ENCODE measurements at places on chromosomes 11 and 22. TPM values are rescaled to one million over a fixed set of nuclear protein-coding genes. Genes with fewer than 3 reads are reported as not detected.

- no peak for DNase-seq
Observed at GRCh38 chr11:28274216-28274615, 166.0 kb downstream of the METTL15 start.

GRCh38 chr11:134157451-134157850 is 66.3 kb downstream of the NCAPD3 start:
- DNase-seq, result no peak

DNA sequence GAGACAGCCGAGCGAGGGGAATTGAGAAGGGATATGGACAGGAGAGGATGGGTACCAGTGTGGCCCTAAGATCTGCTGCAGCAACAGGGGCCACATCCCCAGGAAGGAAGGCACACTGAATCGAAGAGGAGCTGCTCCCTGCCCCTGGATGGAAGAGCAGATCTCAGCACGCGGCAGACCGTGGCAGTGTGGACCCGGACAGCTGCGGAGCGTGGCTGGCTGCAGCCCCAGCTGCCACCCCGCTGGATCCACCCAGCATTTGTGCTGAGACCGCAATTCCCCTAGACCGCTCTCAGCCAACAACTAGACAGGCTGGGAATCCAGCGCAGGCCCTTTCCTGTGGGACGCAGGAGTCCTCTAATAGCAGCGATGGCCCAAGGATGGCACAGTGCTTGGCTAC is 94.7 kb downstream of the NECTIN1 start:
- no peak for DNase-seq

The H19 gene
- 39.8 TPM for total RNA-seq

The CADM1 gene
- total RNA-seq, result 5.3 TPM

GRCh38 chr22:47172771-47173534 is 410.5 kb downstream of the TBC1D22A start:
- DNase-seq, result no peak

DNA sequence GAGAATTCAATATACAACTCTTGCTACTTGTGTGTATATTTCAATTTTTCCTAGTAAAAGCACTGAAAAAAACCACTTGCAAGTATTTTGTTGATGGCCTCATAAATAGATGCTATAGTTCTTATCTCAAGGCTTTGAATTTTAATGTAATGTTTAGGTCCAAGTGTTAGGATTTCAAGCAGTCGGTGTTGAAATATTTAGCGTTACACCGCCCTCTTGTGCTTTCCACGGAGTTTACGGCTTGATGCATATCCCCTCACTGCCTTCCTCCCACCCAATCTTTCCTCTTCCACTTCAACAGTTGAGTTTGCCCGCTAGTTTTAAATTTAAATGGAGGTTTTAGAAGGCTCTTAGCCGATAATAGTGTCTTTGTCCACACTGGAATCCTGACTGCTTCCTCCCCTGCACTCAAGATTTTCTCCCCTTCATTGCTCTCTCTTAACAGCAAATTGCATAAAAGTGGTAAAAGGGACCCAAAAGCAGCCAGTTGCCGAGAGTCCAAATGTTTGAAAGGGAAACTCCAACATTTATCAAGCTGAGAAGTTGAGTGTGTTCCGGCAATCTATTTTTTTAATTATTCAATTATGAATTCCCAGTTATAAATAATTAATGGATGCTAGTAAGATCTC is 25.9 kb upstream of the HTATIP2 start:
- no peak for DNase-seq

DNA sequence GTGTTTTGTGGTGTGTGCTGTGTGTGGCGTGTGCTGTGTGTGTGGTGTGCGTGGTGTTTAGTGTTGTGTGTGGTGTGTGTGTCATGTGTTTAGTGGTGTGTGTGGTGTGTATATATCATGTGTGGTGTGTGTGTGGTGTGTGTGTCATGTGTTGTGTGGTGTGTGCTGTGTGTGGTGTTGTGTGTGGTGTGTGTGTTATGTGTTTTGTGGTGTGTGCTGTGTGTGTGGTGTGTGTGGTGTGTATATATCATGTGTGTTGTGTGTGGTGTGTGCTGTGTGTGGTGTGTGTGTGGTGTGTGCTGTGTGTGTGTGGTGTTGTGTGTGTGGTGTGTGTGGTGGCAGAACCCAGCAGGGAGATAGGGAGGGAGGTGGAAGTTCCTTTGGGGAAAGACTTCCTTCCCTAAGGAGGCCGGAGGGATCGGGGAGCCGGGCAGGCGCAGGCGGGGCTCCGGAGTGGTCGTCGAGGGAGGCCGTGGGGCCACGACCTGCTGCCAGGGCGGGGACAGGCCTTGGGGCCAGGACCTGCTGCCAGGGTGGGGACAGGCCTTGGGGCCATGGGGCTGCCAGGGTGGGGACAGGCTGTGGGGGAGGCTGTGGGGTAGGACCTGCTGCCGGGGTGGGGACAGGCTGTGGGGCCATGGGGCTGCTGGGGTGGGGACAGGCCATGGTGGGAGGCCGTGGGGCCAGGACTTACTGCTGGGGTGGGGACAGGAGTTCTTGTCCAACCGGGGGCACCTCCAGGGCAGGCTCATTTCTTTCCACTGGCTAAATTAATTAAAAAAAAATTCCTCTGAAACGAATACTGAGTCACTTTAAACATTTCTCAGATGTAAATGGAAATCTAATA is 15.2 kb downstream of the PIM3 start:
- peak; percentile 17 for DNase-seq

The UNC93B1 gene
- total RNA-seq, result 63.7 TPM

- DNase-seq, result no peak
Observed at GRCh38 chr11:105489446-105489845, 120.4 kb upstream of the GRIA4 start.

- no peak for DNase-seq
Observed at GRCh38 chr11:91778758-91779157, 445.9 kb upstream of the FAT3 start.

The DGAT2 gene
- 134 TPM for total RNA-seq

- no peak for DNase-seq
Observed at GRCh38 chr11:57095417-57095816, 86.3 kb upstream of the LRRC55 start.

- peak; percentile 49 for DNase-seq
Observed at GRCh38 chr11:65429068-65429681, 6.6 kb downstream of the NEAT1 start.

The CCDC117 gene
- 33.5 TPM for total RNA-seq

DNA sequence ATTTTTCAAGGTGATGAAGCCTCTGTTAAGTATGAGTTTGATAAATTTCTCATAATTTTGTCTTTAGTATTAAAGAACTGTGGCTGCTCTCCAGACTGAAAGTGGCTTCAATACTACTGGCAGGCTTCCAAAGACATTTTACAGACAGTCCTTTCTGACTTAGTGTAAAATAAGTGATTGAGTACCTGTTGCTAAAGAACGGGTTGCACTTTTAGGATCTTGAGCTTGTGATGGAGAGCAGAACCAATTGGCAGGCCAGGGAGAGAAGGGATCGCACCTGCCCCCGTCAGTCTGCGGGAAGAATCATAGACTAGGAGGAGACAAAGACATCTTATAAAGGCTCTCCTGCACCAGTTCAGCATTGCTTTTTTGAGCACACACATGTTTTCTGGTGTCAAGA is 4.4 kb downstream of the NCAM1 start:
- DNase-seq, result no peak

DNA sequence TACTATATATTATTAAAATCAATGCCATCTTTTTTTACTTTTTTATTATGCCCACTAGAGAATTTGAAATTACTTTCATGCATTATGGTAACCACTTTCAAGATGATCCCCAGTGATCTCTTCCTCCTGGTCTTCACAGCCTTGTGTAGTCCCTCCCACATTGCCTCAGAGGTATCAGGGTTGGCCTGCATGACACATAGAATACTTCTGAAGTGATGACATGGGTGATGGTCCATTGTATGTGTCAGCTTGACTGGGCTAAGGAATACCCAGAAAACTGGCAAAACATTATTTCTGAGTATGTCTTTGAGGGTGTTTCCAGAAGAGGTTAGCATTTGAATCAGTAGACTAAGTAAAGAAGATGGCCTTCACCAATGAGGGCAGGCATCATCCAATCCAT is 14.2 kb upstream of the ISX start:
- DNase-seq, result no peak

GRCh38 chr11:75427181-75427580 is 5.8 kb downstream of the KLHL35 start:
- no peak for DNase-seq

DNA sequence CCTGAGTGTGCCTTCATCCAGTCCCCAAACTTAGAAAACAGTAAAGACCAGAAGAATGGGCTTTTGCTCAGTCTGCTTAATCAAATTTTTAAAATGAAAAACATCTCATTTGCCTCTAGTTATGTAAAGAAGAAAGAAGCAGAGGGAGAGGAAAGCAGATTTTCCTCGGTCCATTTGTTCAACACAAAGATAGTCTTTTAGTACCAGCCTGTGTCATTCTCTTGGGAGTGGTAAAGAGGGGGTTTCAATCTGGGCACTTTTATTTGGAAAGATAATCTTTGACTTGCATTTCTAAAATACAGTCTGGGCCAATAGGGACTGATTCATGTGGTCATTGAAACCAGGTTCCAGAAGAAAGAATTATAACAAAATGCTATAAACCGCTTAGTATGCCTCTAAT is 29.5 kb downstream of the KREMEN1 start:
- DNase-seq, result no peak

The MYO7A gene
- total RNA-seq, result 4.3 TPM

- DNase-seq, result no peak
Observed at GRCh38 chr11:13993096-13993765, 30.7 kb downstream of the SPON1 start.

- DNase-seq, result no peak
Observed at GRCh38 chr22:38314933-38315822, 2.1 kb downstream of the CSNK1E start.

The OSM gene
- 2.5 TPM for total RNA-seq

The RAB38 gene
- 14.8 TPM for total RNA-seq

DNA sequence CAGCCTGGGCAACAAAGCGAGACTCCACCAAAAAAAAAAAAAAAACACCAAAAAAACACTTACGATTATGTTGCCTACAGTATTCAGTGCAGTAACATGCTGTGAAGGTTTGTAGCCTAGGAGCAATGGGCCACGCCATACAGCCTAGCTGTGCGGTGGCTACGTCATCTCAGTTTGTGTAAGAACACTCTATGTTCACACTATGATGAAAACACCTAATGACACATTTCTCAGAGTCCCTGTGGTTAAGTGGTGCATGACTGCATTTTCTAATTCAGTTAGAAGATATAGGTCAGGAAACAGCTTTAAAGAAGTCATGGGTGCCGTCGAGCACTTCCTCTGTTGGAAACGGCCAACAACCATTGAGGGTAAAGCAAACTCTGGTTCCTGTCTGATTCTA is 75.7 kb upstream of the ANO1 start:
- no peak for DNase-seq

The DRD4 gene
- total RNA-seq, result 0.29 TPM

- no peak for DNase-seq
Observed at GRCh38 chr11:11074686-11075335, 217.0 kb upstream of the ZBED5 start.

The C11orf42 gene
- total RNA-seq, result not detected

DNA sequence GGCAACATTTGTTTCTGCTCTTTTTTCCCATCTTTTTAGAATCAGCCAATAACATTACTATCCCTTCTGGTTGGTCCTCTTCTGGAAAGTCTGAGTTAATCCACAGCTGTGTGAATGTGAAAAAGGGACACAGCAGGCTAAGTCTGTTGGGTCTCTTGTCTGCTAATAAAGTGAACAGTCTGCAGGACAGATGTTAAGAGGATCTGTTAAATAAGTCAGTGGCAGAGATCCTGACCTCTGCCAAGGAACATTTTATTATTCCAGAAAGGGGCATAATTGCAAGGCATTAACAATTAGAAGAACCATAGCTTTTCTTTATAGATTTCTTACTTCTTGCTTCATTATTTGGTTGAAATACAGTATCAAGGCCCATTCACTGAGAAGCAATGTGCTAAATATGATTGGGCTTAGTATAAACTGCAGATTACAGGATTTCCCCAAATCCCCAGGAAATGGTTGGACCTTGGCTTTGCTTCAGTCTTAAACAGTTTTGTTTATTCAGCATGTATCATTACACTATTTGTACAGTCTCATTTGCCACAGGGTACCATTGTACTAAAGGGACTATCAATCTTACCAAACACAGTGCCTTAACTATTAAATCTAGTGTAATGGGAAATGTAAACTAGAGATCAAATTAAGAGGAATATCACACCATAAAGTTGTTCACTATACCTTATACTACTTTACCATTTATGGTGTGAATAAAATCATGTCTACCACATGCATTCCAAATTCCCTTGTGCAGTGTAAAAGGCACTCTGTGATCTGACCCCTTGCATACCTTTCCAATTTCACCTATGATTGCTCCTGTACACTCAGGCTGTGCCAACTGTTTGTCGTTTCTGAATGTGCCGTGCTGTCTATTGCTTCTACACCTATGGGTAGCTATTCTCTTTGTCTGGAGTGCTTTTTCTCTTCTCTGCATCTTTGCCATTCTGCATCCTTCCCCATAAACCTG is 274.0 kb downstream of the SOX6 start:
- DNase-seq, result no peak

DNA sequence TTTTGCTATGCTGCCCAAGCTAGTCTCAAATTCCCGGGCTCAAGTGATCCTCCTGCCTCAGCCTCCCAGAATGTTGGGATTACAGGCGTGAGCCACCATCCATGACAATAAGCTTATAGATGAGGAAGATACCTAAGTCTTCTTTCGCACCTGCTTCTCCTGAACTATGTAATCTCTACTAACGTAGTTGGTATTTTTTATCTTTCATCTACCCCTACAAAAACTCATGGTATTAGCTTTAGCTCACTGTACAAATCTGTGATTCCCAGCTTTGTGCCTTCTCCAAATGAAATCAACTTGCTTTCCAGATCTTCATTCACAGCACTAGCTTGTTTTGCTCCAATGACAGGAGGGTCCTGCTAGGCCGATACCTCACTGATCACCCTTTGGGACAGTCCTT is 36.4 kb downstream of the PI4KA start:
- DNase-seq, result no peak

GRCh38 chr22:48784701-48785503 is 1042.8 kb downstream of the BRD1 start:
- DNase-seq, result no peak

The GAL3ST3 gene
- 0.29 TPM for total RNA-seq

GRCh38 chr11:123586568-123586967 is 67.9 kb downstream of the SCN3B start:
- no peak for DNase-seq

DNA sequence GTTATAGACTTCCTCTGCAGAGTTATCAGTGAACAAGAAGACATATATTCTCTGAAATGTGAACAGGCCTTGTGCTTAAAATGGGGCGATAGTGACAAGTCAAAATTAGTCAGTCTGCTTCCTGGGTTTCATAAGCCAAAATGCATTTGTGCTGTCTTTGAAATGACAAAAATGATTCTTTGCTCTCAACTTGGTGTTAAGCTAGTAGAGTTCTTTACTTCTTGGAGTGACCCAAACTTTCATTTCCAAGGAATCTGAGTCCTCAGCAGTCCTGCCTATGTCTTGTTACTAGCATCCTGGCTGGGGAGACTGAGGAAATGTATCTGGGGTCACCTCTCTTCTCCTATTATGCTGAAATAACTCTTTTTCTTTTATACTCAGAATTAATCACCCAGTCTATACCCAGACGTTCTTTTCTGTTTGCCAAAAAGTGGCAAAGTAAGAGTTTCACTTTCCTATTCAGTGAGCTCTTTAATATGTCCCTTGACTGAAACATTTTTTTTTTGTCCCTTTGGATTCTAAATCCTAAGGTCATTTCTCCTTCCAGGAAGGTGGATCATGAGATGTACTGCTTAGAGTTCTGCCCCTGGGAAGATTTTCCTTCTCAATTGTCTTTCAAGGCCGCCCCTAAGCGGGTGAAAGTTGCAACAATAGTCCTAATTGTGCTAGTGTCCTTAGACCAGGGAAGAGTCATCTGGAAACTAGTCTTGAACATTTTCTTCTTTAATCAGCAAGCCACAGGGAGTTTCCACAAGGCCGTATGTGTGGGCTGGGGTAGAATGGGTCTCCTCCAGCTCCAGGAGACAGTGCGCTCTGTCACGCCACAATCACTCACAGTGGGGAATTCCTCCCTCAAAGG is 53.0 kb upstream of the RDX start:
- DNase-seq, result no peak

Data from breast epithelium (tissue), 4 donors.